ENCODE measurements at places on chromosomes 6 and 20.

DNA sequence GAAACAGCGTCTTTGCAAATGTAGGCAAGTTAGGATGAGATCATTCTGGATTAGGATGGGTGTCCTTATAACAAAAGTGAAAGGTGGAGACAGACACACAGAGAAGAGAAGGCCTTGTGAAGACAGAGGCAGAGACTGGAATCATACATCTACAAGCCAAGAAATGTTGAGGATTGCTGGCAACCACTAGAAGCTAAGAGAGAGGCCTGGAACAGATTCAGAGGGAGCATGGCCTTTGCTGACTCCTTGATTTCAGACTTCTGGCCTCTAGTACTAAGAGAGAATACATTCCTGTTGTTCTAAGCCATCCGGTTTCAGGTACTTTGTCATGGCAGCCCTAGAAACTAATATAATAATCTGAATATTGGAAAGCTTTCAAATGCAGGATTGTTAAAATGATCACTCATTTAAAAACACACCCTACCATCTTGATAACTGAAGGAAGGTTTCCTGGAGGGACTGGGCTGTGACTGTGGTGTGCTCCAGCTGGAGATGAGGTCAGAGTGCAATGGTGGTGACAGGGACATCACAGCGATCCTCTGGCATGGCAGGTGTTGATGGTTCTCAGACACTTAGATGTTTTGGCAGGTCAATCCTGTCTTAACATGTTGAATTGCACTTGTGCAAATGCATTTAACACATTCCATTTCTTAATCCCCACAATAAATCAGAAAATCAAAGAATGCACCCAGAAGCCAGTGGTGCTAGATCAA, 25.1 kb downstream of the CD83 start:
- DNase-seq = no peak

DNA sequence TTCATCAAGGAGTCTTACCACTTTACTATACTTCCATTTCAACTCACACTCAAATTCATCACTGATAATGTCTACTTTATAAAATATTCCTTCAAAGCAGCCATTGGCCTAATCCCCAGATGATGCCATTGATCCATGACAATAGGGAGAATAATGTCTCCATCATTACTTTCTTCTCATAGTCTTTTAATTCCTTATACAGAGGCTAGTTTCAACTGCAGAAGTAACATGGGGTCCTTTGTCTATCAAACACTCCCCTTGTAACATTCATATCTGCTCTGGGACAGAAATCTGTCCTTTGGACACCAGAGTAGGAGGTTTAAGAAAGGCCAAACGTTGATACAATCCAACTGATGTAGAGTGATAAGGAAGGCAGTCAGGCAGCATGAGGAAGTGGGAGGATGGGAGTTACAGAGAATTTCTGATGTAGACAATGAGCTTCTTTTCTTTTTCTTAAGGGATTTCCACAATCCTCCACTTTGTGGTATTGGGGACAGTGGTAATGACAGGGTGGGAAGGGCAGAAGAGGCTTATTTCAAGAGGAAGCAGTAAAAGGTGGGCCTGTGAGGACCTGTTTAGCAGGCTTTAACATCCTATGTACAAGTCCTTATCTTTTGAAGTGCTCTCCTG, 18.9 kb upstream of the HLA-DOA start:
- DNase-seq = no peak

DNA sequence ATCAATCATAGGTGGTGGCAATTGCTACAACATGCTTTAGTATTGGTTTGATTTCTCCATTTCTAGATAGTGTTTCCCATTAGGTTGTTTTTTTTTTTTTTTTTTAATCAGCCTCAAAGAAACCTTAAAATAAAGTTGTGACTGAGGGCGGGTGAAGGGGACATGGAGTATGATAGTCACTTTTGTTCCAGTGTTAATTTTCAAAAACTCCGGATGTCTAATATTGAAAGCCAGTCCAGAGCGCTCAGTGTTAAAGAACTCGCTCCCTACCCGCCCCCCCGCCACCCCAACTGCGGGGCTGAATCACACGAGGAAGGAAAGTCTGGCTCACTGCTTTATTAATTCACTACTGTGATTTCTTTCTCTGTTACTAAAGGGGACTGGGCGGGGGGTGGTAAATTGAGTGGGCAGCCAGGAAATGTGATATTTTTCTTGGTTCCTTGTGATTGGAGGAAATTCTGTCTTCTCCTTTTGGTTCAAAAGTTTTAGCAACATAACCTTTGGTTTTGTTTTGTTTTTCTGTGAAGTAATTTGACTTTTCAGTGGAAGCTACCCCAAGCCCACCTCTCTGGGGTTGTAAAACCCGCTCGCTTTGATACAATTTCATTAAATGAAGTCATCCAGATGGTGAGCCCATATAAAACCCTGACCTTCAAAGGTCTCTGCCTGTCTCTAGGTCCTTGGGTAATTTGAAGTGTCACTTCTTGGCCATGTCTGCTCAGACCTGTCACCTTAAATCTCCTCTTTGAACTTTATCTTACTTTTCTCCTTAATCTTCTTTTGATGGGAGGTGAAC, 38.0 kb downstream of the TNFAIP3 start:
- DNase-seq = no peak

GRCh38 chr6:107679457-107679856, 144.7 kb downstream of the SCML4 start:
- DNase-seq = no peak

DNA sequence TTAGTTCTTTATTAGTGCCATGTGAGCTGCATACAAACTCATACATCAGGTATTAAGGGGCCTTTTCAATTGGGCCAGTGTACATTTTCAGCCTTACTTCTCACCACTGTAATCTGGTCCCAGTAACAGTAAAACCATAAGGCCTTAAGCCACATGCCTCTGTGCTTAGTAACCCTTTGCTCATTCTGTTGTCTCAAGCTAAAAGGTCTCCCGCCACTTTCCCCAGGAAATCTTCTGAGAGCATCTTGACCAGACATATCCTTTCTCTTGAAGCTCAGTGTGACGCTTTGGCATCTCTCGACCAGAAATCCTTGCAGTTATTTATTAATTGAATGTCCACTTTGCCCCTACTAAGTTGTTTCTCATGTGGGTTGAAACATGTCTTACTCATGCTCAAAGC, 68.0 kb downstream of the CYP39A1 start:
- no peak for DNase-seq

- DNase-seq = no peak
These were observed at the start of gene SLC35D3 for GRCh38 chr6:136921936-136922684. SLC35D3 (plus strand) TSS chr6:136922301; CDS start chr6:136922429, 128 bp downstream.

DNA sequence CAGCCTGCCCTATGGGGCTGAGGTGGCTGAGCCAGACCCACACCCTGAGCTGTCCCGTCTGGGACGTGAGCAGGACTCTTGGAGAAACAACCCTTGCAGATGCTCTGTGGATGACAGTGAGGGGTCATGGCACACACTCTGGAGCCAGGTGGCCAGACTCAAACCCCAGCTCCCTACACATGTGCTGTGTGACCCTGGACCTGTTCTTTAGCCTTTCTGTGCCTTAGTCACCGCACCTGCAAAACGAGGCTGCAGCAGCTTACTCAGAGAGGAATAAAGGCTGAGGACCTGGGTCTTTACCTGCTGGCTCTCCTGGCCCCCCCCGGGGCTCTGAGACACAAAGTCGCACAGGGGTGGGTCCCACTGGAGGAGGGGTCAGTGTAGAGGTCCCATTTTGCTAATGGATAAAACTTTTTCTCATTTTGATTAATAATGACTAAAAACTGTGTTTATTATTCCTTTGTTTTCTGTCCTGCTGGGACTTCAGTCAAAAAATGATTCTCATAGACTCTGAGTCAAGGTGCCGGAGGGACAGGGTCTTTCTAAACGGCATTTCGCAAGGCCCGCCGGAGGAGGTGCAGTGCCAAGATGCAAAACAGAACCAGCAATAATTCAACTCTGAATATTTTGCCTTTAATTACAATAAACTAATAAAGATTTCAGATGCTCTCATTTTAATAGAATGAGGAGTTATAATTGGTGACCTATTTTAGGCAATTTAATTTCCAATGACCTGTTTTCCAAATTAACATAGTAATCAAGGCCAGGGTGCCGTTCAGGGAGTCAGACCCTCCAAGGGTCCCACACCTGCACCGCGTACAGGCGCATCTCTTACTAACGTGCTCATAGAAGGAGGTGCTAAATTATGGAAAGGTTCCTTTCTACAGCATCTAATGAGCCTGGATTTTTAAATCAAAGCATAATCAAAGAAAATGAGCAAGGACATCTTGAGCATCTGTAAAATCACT, 62.4 kb downstream of the YTHDF1 start:
- DNase-seq = no peak

- DNase-seq = no peak
These were observed 82.8 kb upstream of the CDYL start for GRCh38 chr6:4693173-4693970.

GRCh38 chr6:143328876-143329275, 121.6 kb downstream of the ADAT2 start:
- no peak for DNase-seq

- DNase-seq = no peak
These were observed 24.7 kb upstream of the CNKSR3 start for GRCh38 chr6:154535147-154535546.

DNA sequence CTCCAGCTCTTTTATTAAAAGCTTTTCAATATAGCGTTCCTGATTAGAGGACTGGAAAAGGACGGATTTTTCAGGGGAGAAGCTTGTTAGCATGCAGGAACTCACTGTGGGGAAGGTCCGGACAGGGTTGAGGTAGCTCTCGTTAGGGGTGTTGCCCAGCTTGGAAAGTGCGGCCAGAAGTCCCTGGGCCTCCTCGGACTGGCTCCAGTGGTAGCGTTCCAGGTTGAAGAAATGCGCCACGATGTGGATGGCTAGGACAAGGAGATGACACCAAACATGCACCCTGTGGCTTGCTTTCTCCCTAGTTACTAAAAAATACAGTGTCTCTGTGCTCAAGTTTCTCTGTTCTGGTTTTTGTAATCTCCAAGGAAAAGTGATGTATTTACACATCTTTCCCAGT, 12.5 kb downstream of the NOX3 start:
- DNase-seq = no peak

GRCh38 chr20:18176318-18176785, 38.7 kb downstream of the KAT14 start:
- DNase-seq = no peak

- DNase-seq = no peak
These were observed 116.5 kb downstream of the FAM120B start for GRCh38 chr6:170423030-170423429.

DNA sequence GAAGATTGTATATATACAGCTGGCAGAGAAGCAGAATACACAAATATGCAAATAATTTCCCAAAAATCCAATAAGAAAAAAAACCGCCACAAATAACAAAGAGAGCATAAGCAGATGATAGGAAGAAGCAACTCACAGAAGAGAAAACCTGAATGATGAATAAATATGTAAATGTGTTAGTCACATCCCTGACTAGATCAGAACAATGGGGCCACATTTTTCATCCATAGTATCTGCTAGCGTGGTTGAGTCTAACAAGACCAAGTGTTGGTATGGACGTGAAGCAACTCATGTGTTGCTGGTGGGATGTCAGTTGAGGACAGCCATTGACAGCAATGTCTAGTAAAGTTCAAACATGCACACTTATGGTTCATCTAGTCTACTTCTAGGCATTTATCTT, 3.9 kb upstream of the SLC22A3 start:
- DNase-seq = no peak

DNA sequence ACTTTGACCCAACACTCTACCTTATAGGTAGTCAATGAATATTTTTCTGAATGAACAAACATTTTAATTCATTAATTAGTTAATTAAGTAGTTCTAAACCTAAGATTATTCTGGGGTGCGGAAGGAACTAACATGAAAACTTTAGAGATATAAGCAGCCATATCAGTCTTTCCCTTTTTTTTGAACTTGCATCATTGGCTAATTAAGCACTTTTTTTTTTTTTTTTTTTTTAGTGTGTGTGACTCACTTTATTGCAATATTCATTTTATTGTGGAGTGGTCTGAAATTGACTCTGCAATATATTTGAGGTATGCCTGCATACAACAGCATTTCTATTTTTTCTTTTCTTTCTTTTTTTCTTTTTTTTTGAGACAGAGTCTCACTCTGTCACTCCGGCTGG, 21.8 kb upstream of the AMD1 start:
- DNase-seq = no peak

GRCh38 chr6:55981660-55982059, 106.3 kb upstream of the BMP5 start:
- no peak for DNase-seq

DNA sequence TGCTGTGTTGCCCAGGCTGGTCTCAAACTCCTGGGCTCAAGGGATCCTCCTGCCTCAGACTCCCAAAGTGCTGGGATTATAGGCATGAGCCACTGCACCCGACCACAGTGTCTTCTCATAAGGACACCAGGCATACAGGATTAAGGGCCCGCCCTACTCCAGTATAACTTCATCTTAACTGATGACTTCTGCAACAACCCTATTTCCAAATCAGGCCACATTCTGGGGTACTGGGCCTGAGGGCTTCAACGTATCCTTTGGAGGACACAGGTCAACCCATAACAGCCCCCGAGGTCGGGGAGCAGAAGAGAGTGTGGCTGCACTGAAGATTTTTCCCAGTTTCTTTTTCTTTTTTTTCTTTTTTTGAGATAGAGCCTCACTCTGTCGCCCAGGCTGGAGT, 39.7 kb downstream of the SUN5 start:
- no peak for DNase-seq

- DNase-seq = no peak
These were observed 18.8 kb downstream of the PLCB4 start for GRCh38 chr20:9087531-9088217.

DNA sequence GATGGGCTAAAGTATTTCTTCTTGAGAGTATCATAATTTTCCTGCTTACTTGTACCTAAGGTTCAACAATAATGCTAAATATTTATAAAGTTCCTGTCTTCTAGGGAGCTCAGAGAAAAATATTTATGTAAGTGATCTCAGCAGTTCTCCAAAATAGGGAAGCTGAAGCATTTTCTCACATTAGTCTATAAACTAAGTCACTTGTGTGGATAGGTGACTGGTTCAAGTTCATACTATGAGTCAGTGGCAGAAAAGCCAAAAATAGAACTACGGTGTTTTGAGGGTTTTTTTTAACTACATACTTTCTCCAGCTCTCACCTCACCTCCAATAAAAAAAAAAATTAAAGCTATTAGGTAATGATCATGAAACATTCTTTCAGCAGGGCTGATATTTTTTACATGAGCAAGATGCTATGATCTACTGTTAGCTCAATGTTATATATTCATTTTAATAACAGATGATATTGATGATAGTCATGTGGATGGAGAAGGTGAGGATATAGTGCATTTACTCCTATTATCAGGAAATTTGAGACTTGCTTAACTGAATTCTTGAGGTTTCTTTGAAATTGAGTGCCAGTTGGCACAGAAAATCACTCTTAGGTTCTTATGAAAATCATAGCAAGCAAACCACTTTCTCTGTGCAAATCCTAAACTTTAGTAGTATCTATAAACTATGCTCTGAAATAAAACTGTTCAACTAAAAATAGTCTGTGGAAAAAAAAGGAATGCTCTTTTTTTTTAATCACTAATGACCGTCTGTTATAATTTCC, 4.1 kb upstream of the MOXD1 start:
- no peak for DNase-seq

DNA sequence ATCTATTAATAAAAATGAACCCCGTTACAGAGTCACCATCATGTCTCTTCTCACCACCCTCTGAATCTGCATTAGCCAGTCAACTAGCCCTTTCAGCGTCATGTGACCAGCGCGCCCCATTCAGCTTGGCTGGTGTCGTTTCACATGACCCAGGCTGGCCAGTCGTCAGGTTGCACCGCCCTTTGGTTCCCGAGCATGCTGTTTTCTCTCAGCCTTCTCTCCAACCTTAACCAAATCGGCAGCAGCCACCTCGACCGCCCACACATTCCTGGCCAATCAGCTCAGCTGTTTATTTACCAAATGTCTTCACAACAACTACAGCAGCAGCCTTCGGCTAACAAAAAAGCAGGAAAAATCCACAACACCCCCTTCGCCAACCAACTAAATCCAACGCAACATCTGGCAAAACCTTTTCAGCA, 5.6 kb downstream of the SRSF3 start:
- no peak for DNase-seq

All from C1 segment of cervical spinal cord (tissue), 14 donors.